KG1 (cell line): ENCODE measurements at places on chromosomes 3 and 15.

GRCh38 chr3:46882377-46883053 lies 5.0 kb downstream of the PTH1R start:
- no peak for DNase-seq

- no peak for DNase-seq
Measured at GRCh38 chr3:168162172-168162571, 66.4 kb upstream of the GOLIM4 start.

DNA sequence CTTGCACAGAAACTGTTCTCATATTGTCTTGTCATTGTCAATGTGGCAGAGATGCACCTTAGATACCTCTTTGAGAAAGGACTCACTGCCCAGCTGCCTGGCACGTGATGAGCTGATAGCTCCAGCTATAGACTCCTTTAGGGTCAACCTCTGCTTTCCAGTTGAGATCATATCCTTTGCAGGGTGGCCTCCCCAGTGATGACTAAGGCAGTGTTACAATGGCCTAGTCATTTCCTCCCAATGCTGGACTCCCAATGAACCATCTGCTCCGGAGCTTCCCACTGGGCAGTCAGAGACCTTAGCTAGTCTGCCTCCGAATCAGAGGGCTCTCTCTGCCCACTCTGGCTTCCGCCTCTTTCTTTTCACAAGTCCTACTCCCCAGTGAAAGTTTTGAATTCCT lies 79.5 kb downstream of the CHRD start:
- DNase-seq, result no peak

- DNase-seq, result no peak
Measured at GRCh38 chr15:62147149-62147548, 17.9 kb downstream of the C2CD4B start.

DNA sequence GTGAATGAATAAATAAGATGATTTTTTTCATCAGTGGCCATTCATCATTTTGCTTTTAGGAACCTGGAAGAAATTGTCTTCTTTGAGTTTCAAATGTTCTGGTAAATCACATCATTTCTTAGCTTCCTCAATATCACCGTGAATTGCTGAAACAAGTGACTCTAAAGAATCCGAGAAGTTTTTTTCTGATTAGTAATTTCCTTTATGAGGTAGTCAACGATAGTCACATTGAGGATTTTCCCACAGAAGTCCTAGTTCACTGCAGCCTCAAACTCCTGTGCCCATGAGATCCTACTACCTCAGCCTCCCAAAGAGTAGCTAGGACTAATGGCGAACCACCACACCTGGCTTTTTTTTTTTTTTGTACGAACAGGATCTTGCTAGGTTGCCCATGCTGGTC lies 3.6 kb upstream of the TMPRSS7 start:
- no peak for DNase-seq

DNA sequence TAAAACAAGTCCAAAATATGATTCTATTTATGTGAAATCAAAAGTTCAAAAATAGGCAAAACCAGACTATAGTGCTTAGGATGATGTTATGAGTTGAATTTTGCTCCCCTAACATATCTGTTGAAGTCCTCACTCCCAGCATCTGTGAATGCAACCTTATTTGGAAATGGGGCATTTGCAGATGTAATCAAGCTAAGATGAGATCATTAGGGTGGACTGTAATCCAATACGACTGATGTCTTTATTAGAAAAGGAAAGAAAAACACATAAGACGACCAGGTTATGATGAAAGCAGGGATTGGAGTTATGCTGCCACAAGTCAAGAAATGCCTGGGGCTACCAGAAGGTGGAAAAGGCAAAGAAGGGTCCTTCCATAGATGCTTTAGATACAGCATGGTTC lies 110.5 kb upstream of the CCDC39 start:
- no peak for DNase-seq

DNA sequence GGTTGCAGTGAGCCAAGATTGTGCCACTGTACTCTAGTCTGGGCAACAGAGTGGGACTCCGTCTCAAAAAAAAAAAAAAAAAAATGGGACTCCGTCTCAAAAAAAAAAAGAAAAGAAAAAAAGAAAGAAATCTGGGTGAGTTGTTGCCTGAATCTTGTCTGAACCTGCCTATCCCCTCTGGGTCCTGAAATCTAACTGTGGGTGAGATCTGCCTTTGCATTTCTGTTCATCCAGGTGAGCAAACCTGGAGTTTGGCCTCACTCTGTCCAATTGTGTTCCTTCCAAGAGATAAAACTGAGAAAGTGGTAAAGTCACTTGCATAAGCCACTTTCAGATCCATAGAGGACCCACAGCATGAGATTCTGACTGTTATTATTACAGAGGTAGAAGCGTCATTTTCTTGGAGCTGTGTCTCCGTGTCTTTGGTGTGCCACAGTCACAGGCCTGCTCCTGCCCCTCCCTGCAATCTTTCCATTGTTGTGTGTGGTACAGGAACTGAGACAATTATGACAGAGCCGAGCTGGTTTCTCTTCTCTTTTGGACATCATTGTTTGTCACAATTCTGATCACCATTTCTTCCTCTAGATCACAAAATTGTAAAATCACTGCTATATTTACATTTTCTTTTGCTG lies 235.9 kb downstream of the LPP start:
- no peak for DNase-seq

GRCh38 chr15:98506711-98507110 lies 141.6 kb upstream of the IGF1R start:
- no peak for DNase-seq

GRCh38 chr15:63093486-63094205 lies 28.0 kb upstream of the LACTB start:
- peak; percentile 42 for DNase-seq

- no peak for DNase-seq
Measured at GRCh38 chr15:83123529-83123928, 16.1 kb downstream of the TM6SF1 start.

GRCh38 chr3:46300461-46300789 lies 53.5 kb upstream of the CCR2 start:
- DNase-seq, result peak; percentile 78

GRCh38 chr3:49170744-49171118 lies 667 bp upstream of the KLHDC8B start:
- DNase-seq, result no peak

- no peak for DNase-seq
Measured at GRCh38 chr3:156298938-156299337, 178.6 kb downstream of the KCNAB1 start.

DNA sequence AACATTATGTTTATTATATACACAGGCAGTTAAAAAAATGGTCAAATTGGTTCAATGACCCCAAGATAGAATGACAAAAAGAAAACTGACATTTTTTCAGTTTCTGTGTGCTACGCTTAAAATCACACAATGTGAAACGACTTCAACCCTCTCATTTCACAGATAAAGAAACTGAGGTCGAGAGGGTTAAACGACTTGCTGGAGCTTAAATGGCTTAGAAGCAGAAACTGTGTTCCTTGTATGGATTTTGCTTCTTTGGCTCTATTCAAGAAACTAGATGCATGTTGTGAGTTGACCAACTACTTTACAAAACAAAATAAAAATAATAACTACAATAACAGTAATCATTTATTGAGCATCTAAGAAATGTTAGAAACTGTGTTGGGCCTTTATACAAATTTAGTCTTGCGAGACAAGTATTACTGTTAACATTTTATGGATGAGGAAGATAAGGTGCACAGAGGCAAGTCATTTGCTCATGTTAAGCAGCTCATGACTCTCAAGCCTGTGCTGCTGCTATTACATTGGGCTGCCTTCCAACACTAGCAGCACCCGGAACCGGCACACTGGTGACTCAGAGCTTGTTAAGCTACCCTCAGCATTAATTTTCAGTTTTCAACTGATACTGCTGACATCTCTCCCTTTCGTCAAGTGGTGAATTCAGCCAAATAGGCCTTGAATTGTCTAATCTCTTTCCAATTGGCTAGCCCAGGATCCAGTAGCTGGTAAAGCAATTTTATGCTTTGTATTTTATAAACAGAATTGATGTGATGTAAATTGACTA lies 487.6 kb downstream of the NAALADL2 start:
- DNase-seq, result no peak

DNA sequence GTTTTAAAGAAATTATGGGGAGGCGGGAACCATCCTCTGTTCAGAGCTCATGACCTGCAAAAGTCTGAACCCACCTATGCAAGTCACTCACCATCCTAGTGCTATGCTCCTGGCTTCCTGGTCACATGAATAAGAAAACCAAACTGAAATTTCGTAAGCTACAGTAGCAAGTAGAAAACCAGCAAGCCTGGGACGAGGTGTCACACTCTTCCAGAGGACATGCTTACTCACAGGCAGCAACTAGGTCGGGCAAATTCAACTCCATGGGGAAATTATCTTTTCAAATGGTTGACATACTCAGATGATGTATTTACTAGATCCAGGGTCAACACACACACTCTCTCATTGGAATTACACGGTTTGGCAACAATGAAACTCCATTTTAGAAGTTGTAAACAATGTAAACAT lies 31.3 kb downstream of the LDHAL6B start:
- no peak for DNase-seq

DNA sequence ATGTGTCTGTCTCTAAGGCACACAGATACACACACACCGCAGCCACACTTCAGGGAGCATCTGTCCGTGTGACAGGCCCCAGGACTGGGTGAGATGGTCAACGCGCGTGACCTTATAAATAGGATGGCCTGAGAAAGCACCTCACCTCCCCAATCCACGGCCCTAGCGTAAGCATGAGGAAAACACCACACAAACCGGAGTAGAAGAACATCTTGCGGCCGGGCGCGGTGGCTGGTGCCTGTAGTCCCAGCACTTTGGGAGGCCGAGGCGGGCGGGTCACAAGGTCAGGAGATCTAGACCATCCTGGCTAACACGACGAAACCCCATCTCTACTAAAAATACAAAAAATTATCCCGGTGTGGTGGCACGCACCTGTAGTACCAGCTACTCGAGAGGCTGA lies 1.6 kb downstream of the NIPA1 start:
- no peak for DNase-seq

GRCh38 chr3:119604878-119605277 lies 7.2 kb downstream of the PLA1A start:
- no peak for DNase-seq

GRCh38 chr3:195769551-195769950 lies 42.2 kb downstream of the MUC4 start:
- DNase-seq, result no peak

DNA sequence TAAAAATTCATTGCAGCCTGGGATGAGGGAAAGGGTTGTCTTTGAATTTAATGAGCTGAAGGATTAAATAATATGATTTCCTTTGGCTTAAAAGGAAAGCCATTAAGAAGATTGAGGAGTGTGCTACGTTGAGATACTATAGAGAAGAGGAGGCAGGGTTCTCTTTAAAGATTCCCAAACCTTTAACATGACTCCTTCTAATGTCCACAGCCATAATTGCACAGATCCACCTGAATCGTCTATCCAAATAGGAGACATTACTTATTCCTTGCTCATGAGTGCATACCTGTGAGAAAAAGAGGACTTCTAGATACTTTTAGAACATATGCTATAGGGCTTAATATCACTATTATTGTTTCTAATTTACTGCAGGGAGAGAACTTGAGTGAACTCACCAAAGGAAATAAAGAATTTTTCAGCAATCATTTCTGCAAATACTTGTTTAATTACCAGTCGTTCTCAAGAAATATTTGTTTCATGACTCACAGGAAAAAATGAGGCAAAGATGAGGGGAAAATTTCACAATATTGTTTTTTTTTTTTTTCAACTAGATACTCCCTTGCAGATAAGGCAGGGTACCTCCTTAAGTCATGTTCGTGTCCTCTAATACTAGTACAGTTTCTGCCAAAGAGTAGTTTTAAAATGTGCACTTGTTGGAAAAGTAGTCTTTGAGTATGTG lies 8.9 kb upstream of the SUCNR1 start:
- DNase-seq, result no peak

DNA sequence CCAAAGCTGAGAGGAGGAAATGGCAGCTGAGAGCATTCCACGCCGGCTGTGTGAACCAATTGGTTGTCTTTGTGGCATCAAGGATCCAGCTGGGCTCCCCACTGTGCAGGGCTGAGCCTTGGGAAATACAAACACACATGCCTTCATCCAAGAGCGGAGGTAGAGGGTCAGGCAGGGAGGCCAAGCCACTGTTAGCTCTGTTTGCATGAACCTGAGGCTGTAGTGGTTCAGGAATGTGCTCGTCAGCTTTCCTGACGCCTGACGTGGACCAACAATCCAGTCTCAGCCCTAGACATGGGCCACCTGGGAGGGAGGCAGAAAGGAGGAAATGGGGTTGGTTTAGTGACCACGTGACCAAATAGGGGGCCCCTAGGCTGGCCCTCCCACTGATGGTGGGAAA lies 276.9 kb downstream of the TLE3 start:
- DNase-seq, result no peak
